ENCODE measurements at places on chromosomes 1 and 21. TPM values are rescaled to one million over a fixed set of nuclear protein-coding genes. Genes with fewer than 3 reads are reported as not detected.

DNA sequence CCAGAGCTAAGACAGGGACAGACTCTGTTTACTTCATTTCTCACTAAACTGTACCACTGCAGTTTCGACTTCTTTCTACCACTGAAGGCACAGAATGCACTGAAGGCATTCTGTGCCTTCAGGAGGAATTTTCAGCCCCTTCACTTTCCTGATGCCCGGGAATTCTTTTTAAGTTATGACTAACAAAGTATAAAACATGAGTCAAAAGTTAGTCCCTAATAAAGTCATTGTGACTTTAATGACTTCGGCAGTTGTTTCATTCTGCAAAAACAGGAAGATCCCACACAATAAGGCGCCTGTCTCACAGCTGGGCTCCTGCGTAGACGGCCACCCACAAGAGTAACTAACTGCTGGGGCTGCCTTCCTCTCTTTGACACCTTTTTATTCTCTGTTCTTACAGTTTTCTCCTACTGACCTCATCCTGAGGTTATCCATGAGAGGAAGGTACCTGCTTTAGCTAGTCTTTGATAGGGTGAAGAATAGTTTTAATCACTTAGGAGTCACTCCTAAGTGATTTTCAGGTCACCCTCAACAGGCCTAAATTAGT, 183.9 kb upstream of the SGIP1 start:
- DNase-seq: no peak

DNA sequence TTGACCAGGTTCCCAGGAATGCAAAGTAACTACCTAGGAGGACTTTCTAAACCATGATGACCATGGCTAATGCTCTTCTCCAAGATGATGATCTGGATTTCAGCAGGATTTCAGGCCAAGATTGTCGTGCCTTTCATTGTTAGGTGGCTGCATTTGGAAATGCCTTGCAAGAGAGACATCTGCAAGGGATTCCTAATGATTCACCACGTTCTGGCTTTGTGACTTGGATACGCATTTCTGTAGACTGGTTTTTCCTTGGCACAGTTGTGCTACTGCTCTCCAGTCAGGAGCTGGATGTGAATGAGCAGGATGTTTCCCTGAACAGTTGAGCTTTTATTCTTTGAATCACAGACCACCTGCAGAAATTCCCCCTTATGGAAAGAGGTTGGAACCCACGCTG, 212.4 kb downstream of the BACH1 start:
- DNase-seq: no peak

DNA sequence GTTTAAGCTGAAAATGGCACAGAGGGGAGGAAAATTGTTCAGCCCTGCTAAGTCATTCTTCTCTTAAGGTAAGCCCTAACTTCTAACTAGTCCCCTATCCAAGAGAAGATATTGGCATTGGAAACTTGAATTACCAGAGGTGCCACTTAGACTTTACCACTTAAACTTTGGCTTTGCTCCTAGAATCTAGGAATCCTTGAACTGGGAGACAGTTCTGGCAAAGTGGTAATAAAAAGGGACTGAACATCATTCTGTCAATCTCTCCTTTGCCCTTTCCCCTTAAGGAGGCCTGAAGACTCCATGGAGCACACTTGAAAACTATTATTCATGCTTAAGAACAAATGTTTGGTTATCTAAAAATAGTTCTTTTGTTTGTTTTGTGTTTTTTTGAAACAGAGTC, 8.4 kb downstream of the ATP1A4 start:
- no peak for DNase-seq

Gene AUNIP
- 13.8 TPM for total RNA-seq
